Activated T-cell treated with anti-CD3 and anti-CD28 coated beads for 4 hours (primary cell): ENCODE measurements at places on chromosomes 6 and 20.

DNA sequence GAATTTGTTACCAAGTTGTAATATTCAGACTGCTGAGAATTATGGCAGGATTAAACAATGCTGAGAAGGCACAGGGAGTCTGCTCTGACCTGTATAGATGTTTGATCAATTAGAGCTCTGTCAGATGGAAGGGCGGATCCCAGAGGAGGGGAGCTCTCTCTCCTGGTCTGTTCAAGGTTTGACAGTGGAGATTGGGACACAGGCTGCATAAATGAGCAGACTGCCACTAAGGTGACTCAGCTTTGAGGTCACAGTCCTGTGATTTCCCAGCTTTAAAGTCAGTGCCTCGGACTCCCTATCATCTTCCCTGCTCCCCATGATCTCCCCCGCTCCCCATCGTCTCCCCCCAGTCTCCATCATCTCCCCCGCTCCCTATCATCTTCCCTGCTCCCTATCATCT lies 59.2 kb upstream of the SLC22A23 start:
- DNase-seq, result no peak

DNA sequence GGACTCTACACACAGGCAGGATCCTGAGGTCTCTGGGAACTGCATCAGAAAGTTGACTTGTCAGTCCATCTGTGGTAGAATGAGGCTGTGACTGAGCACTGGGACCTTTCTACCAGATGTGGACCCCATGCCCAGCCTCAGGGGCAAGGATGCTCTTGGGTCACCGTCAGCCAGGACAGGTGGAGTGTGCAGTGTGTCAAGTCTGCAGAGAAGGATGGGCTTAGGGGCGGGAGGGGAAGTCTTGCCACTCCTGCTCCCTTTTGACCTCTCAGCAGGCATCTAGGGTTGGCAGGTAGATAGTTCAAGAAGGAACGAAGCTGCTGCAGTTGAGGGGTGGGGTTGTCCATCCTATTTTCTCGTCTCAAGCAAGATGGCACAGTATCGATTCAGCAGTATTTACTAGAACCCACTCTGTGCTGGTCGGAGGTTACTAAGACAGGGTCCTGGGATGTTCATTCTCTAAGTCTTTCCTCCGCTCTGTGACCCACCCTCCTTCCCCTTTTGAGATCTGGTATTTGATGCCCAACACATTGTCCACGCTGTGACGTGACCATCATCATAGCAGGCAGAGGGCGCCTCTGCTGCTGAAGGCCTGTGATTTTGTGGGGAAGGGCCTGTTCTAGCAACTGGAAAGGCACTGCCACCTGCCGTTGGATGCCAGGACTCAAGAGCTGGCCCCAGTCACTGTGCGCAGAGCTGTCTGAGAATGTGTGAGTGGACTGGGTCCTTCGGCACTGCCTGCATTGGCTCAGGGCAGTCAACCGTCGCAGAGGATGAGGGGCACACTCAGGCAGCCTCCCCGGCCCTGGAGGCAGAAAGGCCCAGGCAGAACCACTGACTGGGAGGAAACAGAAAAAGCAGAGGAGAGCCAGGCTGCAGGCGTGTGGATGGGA lies 23.2 kb downstream of the RBCK1 start:
- no peak for DNase-seq

GRCh38 chr6:9161731-9162130 lies 726.4 kb upstream of the SLC35B3 start:
- DNase-seq, result no peak

- DNase-seq, result no peak
Measured at GRCh38 chr6:129920103-129920798, 59.1 kb upstream of the TMEM244 start.

GRCh38 chr20:34069341-34070078 lies 42.5 kb downstream of the EIF2S2 start:
- peak; percentile 48 for DNase-seq

- no peak for DNase-seq
Measured at GRCh38 chr6:29516108-29516507, 28.4 kb upstream of the MAS1L start.

- no peak for DNase-seq
Measured at GRCh38 chr6:38055203-38055589, 235.7 kb downstream of the ZFAND3 start.

GRCh38 chr6:130503146-130503545 lies 137.3 kb downstream of the TMEM200A start:
- DNase-seq, result no peak

DNA sequence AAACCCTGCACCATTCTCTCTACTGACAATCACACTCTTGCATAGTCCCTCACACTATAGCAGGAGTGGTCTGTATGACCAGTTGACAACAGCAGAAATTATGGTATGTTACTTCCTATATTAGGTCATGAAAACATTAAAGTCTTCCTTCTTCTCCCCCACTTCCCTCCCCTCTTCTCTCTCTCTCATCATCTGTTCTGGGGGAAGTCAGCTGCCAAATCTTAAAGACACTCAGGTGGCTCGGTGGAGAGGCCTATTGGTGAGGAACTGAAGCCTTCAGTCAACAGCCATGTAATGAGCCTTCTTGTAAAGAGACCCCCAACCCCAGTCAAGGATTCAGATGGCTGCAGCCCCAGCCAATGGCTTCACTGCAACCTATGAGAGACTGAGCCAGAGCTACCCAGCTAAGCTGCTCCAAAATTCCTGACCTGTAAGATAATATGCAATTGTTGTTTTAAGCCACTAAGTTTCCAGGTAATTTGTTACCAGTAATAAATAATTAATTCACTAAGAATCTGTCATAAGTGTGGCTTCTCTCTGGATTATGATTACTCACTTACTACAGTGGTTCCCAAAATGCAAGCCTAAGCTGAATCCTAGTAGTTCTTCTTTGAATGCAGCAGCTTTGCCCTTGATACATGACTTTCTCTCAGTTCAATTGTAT lies 11.2 kb upstream of the TSBP1 start:
- DNase-seq, result no peak

DNA sequence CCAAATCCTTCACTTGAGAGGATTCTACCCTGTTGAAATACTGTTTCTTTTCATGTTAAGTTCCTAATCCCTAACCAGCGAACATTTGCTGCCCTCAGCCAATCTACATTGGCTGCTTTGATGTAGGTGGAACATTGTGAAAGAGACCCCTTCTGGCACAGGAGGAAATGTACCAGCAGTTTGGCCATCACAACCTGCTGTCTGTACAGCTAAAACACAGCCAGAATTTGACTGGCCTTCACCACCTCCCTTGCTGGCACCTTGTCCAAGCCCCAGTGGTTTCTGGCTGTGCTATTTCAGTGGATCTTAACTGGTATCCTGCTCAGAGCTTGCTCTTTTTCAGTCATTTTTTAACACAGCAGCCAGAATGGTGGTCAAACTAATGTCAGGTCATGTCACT lies 202.1 kb upstream of the EPHA7 start:
- DNase-seq, result no peak

GRCh38 chr6:9112544-9112943 lies 677.2 kb upstream of the SLC35B3 start:
- no peak for DNase-seq

DNA sequence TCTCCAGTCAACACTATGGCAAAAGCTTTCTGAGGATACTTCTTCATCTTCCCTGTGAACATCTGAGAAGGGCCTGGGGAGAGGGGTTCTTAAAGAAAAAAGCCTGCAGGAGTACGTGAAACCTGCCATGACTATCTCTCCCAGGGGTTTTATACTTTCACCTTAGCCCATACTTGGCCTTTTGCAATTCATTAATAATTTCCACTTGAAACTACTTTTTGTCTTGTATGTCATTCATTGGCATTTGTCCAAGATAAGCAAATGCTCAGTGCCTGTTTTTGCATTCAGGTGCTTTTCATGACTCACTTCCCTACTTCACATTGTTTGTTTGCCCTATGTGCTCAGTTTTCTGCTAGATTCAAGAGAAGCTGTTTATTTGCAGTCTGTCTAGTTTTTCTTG lies 580.3 kb upstream of the GJE1 start:
- DNase-seq, result no peak

- DNase-seq, result no peak
Measured at GRCh38 chr20:42159808-42160207, 541.6 kb upstream of the CHD6 start.

- no peak for DNase-seq
Measured at GRCh38 chr6:12800120-12800519, 83.6 kb downstream of the PHACTR1 start.

GRCh38 chr6:158468666-158469065 lies 91.2 kb upstream of the TMEM181 start:
- DNase-seq, result no peak

GRCh38 chr6:156953479-156954146 lies 176.4 kb downstream of the ARID1B start:
- DNase-seq, result no peak

DNA sequence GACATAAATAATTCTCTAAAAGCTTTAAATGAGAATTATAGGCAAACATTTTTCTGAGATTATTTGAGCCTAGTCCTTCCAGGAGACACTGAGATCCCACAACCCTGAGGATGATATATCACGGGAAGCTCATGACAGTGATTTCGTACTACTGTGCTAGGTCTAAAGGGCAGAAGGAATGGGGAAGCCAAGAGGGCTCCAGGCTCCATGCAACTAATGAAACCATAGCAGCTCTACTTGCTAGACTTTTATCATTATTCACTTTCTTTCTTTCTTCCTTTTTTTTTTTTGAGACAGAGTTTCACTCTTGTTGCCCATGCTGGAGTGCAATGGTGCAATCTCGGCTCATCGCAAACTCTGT lies 57.3 kb upstream of the SGK1 start:
- no peak for DNase-seq

DNA sequence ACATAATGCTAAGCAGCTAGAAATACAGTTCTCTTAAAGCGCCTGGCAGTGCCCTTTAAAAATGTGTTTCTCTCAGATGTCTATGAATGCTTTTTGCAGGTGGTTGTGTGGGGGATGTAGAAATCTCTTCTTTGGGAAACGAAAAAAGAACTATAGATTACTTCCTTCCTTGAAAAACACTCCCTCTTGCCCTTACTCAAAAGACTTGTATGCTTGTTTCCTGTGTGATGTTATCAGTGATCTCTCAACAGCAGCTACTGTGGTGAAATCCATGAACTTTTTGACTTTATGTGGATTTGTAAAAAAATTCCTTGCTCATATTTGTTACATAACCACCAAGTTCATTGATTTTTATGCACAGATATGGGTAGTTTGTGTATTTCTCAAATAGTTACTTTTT lies 916.5 kb downstream of the QKI start:
- no peak for DNase-seq

DNA sequence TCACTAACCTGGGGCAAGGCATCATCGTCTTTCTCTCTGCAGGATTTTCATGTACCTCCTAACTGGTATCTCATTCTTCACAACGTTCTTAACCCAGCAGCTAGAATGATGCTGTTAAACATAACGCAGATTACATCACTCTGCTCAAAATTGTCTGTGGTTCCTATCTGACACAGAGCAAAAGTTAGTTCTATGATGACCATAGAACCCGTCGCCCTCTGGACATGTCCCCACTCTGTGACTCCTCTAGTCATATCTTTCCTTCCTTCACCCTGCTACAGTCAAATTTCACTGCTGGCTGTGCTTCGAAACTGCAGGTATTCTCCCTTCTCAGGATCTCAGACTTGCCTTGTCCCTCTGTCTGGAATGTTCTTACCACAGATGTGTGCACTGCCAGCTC lies 87.4 kb upstream of the TPD52L1 start:
- no peak for DNase-seq

GRCh38 chr6:26059941-26060340 lies 27.3 kb upstream of the HFE start:
- no peak for DNase-seq

- no peak for DNase-seq
Measured at GRCh38 chr20:50508171-50508755, 1.9 kb upstream of the PTPN1 start.

- no peak for DNase-seq
Measured at GRCh38 chr6:81894788-81895271, 142.3 kb upstream of the TENT5A start.

DNA sequence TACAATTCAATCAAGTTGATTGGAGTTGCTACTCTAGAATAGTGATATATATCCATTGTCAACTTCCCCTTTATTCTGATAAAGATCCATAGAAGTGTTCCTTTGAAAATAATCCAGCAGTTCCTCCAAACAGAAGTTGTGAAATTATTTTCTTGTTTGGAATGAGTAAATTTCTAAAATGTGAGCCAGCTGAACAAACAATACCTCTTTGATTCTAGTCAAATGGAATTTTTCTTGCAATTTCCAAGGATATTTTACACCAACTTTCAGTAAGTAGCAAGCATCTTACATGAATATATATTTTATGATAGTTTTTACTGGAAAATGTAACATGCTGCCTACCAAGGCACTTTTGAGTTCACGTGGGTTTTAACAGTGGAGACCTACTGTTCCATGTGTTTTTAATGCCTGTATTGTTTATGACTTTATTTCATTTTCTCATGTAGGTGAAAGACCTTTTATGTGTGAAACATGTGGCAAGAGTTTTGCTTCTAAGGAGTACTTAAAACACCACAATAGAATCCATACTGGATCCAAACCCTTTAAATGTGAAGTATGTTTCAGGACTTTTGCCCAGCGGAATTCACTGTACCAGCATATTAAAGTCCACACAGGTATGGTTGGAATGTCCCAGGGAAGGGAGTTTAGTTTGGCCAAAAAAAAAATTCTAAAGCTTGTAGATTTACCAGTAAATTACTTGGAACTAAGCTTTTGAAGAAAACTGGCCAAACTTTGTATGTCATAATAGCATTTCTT lies 6.5 kb downstream of the GZF1 start:
- DNase-seq, result no peak

- no peak for DNase-seq
Measured at GRCh38 chr20:437787-438486, 24.4 kb downstream of the TBC1D20 start.

DNA sequence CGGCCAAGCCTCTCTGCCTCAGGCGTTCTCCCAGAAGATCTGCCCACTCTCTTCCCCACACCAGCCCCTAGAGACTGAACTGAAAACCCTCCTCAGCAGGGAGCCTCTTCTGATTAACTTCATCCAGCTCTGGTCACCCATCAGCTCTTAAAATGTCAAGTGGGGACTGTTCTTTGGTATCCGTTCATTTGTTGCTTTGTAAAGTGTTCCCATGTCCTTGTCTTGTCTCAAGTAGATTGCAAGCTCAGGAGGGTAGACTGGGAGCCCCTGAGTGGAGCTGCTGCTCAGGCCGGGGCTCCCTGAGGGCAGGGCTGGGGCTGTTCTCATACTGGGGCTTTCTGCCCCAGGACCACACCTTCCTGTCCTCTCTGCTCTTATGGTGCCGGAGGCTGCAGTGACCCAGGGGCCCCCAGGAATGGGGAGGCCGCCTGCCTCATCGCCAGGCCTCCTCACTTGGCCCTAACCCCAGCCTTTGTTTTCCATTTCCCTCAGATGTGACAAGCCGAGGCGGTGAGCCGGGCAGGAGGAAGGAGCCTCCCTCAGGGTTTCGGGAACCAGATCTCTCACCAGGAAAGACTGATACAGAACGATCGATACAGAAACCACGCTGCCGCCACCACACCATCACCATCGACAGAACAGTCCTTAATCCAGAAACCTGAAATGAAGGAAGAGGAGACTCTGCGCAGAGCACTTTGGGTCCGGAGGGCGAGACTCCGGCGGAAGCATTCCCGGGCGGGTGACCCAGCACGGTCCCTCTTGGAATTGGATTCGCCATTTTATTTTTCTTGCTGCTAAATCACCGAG lies 14.2 kb downstream of the VEGFA start:
- no peak for DNase-seq

- no peak for DNase-seq
Measured at GRCh38 chr6:900716-901605, 208.0 kb upstream of the EXOC2 start.
